ENCODE measurements at places on chromosomes 16 and 17. TPM values are rescaled to one million over a fixed set of nuclear protein-coding genes. Genes with fewer than 3 reads are reported as not detected.

DNA sequence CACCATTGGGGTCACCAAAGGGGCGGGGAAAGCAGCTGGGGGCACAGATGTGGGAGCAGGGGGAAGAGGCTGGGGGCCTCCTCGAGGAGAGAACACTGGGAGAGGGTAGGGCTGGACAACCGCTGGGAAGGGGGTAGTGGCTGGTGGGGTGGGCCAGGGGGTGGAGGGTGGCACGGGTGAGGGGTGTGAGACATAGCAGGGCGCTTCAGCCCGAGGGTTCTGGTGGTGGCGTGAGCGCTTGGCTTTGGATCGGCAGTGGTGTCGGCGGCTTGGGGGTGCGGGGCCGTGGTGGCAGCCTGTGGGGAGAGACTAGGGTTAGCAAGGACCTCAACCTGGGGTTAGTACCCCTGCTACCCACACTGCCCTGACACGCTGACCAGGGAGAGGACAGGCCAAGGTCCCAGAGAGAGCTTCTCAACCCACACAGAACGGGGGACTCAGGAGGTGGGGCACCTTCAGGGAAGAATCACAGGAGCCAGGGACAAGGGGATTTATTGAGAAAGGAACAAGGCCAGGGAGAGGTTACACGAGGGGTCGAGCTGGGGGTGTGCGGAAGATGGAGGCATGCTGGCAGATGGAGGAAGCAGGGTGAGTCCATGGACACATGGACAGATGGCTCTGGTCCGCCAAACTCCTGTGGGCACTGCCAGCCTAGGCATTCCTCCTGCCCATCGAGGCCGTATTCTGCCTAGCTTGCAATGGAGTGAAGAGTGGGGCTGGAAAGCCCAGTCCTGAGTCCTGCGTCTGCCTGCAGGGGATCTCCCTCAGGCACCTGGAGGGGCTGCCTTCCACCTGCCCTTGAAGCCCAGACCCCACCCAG, 8.4 kb downstream of the PER1 start:
- DNase-seq, result no peak

DNA sequence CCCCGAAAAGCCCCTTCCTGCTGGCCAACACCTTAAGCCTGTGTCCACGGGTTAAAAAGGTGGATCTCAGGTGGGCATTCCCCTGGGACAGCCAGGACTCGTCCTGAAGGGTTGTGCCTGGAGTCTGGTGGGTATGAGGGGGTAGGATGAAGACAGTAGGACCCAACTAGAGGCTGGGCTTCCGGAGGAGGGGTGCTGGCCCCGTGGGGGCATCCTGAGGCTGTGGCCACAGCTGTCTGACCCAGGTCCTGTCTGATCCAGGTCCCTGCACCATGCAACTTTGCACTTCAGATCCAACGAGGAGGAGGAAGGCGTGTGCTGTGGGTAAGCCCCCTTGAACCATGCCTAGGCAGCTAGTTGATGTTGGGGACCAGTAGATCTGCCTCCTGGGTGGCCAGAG, 37.6 kb upstream of the CPNE2 start:
- DNase-seq, result no peak

DNA sequence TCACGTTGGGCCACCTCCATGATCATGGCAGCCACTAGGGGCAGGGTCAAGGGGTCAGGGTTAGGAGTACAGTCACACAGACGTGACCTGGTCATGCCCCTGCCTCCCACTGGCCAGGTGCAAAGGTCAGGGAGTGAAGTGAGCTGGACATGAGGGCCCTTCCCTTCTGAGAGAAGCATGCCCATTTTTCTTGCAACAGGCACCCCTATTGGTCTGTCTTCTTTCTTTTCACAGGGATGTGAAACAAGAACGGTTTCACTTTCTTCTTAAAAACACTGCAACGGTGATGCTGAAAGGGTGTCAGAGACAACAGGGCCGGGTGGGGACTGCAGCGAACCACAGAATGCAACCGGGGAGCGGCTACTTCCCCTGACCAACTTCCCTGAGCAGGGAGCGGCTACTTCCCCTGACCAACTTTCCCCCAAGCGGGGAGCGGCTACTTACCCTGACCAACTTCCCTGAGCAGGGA, 52.1 kb upstream of the DOC2B start:
- DNase-seq, result no peak

DNA sequence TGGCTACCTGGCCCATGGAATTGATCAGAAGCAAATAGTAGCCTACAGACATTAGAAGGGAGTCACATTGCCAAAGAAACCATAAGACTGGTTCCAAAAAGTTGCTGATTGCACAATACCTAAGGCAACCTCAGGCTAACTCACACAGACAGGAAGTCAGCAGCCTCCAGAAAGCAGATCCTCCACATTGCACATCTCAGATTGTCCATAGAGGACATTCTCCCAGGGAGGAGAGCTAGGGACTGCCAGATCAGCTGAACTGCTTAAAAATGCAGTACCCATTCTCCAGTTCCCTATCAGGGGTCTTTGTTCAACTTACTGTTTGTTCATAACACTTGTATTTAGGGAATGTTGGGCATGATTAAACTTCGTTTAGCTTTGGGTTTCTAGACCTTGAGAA, 4.2 kb downstream of the CCL3 start:
- DNase-seq, result no peak

DNA sequence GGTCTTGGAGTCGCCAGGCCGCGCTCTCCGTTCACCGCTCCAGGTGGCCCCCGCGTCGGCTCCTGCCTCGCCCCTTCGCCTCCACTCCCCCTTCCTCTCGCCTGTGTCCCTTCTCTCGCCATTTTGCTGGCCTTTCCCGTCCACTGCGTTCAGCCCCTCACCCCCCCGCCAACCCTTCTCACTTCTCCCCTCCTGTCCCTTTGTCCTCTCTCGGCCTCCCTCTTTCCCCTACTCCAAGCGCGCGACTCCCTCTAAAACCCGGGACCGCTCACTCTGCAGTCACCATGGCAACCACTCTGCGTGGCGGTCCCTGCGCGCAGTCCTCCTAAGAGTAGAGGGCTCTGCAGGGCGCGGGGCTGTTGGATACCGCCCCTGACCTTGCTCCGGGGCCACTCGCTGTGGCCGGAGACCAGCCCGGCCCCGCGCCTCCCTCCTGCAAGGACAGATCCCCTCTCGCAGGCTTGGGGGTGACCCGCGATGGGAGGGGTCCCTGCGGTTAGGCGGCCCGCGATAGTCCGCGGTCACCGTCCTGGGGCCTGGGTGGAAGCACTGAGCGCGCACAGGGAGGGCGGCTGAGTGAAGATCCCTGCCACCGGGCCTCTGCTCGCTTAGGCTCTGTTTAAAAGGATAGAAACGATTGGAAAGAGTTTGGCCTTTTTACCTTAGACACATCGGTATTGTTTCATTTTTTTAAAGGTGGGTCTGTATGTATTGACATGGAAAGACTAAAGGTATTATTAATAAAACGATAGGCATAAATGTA, 454 bp downstream of the CCDC40 start:
- DNase-seq, result peak; percentile 89

The PRKCB gene
- not detected for total RNA-seq

GRCh38 chr16:980595-980854, 1.0 kb upstream of the SOX8 start:
- no peak for DNase-seq

DNA sequence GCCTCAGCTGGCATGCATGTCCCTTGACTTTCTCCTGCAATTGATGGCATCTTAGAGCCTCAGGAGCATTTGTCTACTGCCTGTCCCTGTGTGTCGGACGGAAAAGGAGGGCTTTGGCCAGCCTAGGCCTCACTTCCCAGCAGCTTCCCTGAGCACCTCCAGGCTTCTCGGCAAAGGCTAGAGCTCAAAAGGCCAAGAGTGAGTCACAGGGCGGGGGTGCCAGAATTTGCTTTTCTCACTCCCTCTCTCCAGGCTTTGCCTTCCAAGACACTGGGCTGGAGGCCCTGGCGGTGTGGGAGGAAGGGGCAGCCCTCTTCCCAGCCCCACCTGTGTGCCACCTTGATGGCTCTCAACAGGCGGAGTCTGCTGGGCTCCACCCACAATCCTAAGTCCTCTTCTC, 107.3 kb upstream of the MAF start:
- DNase-seq, result no peak

DNA sequence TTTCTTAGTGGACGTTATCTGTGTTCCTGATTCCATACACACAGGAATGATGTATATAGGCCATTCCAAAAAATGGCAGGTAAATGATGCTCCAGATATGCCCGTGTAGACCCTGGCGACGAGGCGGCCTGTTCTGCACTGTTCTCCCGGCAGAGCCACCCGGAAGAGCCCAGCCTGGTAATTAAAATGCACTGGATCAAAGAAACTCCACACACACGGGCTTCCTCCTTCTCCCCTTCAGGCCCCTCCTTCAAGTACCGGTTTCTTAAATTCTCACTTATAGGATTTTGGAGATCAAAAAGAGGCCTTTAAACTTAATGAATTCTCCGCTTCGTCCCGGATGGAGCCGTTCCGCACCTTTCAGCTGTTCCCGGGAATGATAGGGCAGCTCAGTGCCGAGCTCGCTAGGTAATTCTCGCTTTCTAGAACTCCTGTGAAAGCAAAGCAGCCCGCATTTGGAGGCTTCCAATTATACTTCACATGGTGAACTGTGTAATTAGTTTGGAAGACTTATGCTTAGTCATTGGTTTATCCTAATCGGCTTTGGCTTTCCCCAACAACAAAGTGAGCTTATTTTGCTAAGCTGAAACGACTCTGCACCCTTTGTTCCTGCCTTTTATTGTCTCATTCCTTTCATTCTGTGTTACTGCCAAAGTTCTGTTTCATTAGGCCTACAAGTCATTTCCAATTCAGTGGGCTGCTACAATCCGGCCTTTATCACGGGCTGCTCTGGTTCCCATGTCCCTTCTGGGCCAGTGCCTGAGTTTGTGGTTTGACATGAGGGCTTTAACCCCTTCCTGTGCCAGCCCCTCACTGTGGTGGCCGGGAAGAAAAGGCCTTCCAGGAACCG, 150.0 kb downstream of the MSI2 start:
- DNase-seq, result no peak
